ENCODE measurements at places on chromosomes 11 and 22.

DNA sequence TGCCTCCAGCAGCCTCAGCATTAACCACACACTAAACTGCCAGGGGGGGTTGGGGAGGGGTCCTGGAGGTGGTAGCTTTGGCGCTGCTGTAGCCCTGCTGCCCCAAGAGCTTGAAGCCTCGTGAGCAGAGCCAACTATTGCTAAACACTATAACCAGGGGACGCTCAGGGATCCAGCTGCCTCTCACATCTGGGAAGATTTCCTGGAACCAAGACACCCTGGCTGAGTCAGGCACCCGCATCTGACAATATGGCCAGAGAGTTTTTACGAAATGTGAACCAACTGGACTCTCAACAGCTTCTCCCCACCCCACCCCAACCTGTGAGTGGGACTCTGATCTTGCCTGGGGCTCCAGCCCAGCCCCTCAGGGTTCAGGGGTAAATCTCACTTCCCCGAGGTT lies 14.3 kb downstream of the C1QTNF6 start:
- no peak for DNase-seq

DNA sequence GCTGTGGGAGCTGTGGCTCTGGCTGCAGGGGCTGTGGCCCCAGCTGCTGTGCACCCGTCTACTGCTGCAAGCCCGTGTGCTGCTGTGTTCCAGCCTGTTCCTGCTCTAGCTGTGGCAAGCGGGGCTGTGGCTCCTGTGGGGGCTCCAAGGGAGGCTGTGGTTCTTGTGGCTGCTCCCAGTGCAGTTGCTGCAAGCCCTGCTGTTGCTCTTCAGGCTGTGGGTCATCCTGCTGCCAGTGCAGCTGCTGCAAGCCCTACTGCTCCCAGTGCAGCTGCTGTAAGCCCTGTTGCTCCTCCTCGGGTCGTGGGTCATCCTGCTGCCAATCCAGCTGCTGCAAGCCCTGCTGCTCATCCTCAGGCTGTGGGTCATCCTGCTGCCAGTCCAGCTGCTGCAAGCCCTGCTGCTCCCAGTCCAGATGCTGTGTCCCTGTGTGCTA lies 514 bp downstream of the KRTAP5-9 start:
- no peak for DNase-seq

- DNase-seq, result peak; percentile 16
Observed at GRCh38 chr11:127843483-127844396, 743.6 kb downstream of the ETS1 start.

DNA sequence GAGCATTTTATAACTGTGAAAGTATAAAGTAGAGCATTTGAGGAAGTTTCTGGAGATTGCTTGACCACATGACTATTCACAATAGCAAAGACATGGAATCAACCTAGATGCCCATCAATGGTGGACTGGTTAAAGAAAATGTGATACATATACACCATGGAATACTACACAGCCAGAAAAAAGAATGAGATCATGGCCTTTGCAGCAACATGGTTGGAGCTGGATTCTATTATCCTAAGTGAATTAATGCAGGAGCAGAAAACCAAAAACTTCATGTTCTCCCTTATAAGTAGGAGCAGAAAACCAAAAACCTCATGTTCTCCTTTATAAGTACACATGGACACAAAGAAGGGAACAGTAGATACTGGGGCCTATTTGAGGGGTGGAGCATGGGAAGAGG lies 30.3 kb downstream of the UVRAG start:
- DNase-seq, result no peak

GRCh38 chr11:76620489-76620888 lies 50.1 kb downstream of the LRRC32 start:
- DNase-seq, result no peak
